Tibial artery (tissue), 4 donors: ENCODE measurements at places on chromosomes 16 and 17.

DNA sequence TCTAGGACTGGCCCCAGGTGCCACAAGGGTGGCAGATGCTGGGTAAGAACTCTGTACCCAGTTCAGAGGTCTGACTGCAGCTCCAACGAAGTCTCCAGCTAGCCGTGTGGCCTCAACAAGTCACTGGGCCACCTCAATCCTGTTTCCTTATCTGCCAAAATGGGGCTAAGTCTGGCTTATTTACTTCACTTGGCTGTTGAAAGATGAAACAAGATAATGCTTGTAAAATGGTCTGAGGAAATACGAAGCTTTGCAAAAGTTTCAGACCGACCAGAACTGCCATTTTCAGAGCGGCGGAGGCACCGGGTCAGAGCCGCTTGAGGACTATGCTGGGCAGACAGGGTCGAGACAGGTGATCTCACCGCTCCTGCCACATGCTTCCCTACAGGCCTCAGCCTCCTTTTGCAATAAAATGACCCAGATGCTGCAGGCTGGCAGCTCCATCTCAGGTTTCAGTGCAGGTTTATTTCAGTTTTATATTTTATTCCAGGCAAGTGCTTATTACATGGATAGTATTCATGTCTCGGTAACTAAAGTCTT is 17.2 kb downstream of the MNT start:
- DNase-seq: no peak

DNA sequence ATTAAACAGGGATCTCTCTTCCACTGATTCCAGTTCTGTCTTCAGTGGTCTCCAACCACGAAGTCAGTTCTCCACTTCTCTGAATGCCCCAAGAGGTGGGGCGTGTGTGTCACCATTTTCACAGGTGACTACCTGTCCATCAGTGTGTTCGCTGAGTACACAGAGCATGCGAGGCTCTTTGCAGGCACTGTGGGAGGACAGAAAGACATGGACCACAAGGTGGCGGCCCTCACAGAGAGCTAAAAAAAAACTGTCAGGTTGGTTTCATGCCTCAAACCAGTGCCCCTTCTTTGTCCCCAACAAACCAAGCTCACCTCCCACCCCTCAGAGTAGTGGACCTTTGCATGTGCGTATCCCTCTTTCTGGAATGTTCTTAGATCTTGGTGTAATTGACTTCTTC is 13.8 kb downstream of the EMP2 start:
- DNase-seq: no peak

- no peak for DNase-seq
Measured at GRCh38 chr17:33127706-33128105, 136.1 kb downstream of the SPACA3 start.

DNA sequence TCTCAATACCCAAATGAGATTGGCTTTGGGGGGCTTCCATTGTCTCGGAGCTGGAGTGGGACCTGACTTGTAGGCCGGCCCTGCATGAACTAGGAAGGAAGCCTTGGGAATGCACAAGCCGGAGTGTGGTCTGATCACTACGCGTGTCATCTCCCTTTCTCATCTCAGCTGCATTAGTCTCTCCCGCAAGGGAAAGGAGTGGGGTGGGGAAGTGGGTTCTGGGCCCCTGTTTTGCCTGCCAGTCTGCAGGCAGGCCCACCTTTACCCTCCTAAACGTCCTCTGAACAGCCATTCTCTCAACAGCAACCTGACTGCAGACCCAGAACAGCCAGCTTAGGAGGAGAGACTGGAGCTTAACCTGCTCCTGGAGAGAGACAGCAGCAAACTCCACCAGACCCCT is 11.4 kb upstream of the DNAI2 start:
- no peak for DNase-seq

DNA sequence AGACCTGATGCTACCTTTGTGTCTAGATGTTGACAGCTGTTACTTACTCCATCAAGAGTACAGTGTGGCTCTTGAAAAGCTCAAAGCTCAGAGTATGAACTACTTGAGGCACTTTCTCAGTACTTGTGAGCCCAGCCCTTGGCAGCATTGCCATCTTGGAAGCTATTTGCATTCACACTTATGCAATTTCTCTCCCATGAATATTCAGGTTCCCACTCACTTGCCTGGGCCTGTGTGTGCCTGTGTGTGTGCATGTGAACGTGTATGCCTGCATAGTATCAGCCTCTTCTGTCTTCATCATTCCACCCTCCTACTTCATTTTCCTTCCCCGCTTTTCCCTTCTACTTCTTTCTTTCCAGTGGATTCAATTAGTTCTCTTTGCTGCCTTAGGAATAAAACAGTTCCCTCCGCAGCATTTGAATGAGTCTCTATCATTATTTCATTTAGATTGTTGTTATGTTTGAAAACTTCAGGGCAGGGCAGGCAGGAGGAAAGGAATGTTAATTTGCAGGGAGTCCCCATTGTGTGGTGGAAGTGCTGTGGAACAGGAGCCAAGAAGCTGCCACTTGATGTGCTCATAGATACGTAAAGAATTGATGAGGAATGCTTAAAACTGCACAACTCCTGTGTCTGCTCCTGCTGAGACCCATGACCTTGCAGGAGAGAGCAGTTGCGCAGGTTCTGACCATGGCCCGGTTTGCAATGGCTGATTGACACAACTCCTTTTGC is 58.9 kb downstream of the HS3ST4 start:
- no peak for DNase-seq

DNA sequence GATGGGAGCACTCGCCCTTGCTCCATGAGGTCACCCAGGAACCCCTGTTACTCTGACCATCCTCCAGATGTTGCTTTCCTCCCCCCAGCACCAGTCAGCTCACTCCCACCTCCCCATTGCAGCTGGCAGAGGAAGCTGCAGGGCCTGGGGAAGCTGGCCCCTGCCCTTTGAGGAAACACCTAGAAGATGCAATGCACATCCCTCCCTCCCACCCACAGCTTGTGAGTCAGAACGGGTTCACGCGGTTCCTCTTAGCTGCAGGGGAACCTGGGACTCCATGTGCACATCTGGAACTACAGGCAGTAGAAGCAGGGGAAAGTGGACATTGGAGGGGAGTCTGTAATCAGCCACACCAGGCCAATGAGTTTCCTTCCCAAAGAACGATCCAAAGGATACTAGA is 96.9 kb downstream of the KATNIP start:
- no peak for DNase-seq

GRCh38 chr17:59038734-59039133 is 67.9 kb downstream of the TRIM37 start:
- DNase-seq: no peak

DNA sequence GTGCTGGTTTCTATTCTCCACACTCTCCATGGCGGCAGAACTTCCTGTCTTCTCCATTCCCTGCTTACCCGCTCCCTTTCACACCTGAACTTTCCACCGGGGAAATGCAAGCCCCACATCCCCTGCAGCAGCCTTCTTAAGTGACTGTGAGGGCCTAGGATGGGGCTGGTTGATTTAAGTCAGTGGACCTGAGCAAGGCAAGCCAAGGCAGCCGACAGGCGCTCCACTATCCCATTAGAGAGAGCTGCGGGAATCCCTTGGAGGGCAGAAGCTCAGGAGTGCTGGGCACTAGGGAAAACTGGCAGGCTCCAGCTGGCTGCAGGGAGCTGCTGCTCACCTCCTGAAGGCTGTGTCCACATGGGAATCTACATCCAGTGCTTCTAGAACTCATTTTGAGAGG is 36.1 kb upstream of the SLC25A19 start:
- DNase-seq: no peak

GRCh38 chr17:42460371-42460770 is 1.7 kb downstream of the ATP6V0A1 start:
- no peak for DNase-seq

GRCh38 chr17:14506364-14506763 is 205.5 kb downstream of the HS3ST3B1 start:
- DNase-seq: no peak

DNA sequence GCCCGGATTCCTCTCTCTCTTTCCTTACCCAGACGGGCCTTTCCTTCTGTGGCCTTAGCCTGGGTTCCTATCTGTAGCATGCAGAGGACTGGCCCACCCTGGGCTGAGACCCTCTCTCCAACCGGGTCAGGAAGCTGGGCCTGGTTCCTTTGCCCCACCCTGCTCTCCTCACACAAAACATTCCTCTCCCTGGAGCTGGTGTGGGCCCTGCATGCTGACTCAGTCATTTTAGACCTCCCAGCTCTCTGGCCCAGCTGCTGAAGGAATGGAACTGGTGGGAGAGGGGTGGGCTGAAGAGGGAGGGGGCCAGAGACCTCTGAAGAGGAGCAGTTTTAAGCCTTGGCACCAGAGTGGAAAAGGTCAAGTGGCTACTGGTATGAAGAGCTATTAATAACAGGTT is 957 bp downstream of the MYL4 start:
- no peak for DNase-seq

DNA sequence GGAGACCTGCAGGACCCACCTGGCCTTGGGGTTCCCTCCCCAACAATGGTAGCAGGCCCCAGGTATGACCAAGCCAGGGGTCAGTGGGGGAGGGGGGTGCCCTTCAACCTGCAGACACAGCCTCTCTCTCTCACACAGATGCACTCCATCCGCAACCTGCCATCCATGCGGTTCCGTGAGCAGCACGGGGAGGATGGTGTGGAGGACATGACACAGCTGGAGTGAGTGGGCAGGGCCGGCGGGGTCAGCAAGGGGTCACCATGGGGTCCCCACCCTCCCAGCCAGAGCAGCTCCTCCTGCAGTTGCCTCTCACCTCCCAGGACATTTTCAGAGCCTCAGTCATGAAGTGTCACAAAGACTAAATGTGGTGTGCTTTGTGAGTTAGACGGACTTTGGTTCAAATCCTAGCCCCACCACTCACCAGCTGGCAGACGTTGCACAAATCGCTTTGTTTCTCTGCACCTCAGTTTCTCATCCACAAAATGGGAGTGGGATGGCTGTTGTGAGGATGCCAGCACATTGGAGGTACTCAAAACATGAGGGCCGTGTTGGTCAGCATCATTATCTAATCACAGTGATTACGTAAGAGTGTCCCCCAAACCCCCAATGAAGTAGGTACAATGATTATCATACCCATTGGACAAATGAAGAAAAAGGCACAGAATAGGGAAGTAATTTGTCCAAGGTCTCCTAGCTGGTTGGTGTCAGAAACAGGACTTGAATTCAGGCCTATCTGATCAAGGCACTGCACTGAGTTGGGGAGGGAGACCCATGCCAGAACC is 16.0 kb downstream of the MYO15A start:
- DNase-seq: no peak

GRCh38 chr16:54632322-54633220 is 298.1 kb upstream of the IRX5 start:
- no peak for DNase-seq

- no peak for DNase-seq
Measured at GRCh38 chr16:3087243-3088235, 11.6 kb downstream of the ZSCAN10 start.

DNA sequence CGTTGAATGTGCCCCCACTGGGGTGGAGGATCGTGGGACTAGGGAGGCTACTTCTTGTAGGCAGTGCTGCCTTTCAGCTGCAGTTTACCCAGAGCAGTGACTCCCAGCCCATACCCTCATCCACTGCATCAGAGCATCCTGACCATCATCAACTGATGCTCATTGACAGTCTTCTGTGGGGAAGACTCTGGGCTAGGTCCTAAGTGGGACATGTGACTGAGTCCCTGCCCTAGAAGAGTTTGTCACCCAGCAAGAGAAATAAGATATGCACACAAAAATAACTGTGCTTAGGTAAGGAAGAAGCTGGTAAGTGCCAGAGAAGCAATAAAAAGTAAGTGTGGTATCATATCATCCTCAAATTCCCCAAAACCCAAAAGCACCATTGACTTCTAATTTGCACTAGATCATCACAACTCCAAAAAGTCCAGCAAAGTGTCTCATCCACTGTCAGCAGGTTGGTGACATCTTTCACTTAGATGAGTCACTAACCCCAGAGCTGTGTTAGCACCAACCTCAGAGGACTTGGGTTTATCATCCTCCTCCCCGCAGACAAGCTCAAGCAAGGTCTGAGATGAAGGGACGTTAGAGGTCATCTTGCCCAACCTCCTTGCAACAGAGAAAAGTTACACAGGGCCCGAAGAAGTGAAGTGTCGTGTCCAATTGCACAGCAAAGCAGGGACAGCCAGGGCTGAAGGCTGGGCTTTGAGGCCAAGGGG is 99.0 kb downstream of the CCDC182 start:
- no peak for DNase-seq

DNA sequence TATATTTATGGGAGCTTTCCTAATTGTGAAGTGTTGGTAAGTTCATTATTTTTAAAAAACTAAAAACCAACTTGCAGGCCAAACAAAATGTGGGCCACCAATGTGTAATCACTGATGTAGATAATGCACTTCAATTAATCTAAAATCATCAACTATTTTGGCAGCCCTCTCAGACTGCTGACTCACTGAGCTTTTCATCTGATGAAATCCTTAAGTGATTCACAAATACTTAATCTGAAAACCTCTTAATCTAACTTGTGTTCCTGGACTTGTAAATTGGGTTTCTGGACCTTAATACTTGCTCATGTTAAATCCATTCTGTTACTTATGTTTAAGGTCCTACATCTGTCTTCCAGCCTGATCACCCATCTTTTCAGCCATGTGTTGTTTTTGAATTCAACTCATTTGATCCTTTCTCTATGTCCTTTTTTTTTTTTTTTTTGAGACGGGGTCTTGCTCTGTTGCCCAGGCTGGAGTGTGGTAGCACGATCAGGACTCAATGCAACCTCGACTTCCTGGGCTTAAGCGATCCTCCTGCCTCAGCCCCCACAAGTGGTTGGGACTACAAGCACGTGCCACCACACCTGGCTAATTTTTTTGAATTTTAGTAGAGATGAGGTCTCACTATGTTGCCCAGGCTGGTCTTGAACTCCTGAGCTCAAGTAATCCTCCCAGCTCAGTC is 39.0 kb downstream of the PRKCB start:
- no peak for DNase-seq

GRCh38 chr17:57356719-57357391 is 100.5 kb downstream of the MSI2 start:
- DNase-seq: no peak

GRCh38 chr17:68101075-68101986 is 65.8 kb downstream of the KPNA2 start:
- peak; percentile 96 for DNase-seq

DNA sequence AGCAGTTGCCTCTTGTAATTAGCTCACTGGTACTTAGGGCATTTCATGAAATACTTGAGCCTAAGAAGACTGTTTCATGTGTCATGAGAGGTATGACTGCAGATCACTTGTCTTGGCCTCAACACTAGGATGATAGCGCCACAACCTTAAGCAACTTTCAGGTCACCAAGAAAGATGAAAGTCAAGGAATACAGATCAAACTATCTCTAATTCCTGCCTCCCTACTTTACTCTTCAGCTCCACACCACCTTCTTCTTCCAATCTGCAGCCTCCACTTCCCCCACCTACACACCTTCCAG is 28.0 kb downstream of the GNA13 start:
- DNase-seq: no peak

DNA sequence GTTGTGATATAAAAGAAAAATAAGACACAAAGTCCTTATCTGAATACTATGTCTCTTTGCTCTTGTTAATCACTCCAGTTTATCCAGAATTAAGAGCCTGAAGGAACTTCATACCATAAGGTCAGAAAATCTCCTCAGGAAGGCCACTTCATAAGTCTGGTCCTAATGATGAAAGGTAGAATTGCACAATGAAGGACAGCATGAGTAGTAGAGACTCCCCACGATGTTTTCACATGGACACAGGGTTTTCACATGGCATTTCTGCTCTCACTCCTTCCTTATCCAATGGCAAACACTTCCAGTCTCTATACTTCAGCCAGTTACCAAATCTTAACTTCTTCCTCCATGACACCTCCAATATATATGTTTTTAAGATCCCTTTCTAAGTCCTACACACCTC is 10.2 kb upstream of the C17orf78 start:
- DNase-seq: no peak
